CD4-positive, alpha-beta T cell (primary cell): ENCODE measurements at places on chromosomes 16 and 17.

DNA sequence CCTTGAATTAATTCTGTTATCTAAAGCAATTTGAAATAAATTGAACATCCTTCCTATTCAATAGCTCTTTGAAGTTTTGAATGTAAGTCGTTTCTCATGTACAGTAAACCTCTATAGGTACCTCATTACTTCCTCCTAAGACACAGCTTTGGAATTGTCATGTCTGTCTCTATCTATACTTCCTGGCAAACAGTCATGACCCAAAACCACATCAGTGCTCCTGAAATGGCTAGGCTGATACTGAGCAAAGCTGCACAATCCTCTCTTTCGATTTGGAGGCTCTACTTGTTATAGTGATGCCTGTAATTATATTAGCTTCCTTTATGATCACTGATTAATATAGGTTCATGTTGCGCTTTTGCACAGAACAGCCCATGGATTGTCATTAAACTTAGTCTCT, 110.1 kb downstream of the ADAMTS18 start:
- no peak for DNase-seq

DNA sequence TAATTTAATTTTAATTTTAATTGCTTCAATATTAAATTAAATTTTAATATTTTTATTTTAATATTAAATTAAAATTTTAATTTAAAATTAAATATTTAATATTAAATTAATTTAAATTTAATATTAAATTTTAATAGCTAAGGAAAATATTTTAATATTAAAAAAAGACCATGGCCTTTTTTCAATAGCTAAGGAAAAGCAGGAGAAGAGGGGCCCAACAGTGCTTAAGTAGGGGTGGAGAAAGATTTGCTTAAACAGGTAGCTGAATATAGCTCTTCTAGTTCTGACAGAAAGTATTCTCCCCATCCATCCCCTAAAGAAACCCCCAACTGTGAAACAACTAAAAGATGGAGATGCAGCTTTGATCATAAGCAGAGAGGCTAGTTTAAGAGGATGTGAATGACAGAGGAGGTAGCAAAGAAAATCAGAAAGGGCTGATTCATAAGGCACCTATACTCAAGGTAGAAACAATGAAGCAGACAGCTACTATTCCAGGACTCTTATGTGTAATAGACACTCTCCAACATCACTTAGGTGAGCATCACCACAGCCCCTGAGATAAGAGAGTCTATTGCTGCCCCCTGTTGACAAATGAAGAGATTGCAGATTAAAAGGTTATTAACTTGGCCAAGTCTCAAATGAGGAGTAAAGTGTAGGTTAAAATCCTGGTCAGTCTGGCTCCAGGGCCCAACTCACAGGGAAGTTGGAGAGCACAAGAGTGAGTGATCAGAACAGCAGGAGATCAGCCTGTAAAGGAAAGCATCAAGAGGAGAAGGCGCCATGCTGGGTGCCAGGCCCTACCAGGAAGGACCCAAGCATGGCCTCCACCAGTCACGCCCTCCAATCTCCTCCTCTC, 7.8 kb upstream of the RNASEK start:
- no peak for DNase-seq

DNA sequence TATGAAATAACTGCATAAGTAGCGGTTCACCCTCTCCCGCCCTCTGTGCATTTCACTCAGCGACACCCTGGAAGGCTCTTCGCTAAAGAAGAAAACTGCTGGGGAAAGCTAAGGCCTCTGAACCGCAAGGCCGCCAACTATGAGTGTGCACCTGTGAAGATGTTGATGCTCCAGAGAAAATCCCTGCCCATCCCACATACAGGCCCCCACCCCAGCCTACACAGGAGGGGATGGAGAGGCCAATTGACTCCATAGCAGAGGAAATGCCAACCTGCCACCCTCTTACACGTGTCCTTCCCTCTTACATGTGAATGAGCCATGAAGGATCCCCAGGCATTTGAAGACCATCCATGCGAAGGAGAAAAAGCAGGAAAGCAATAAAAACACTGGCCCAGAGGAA, 104.8 kb downstream of the MGAT5B start:
- DNase-seq, result no peak

GRCh38 chr16:85690469-85691064, 1.8 kb upstream of the GINS2 start:
- DNase-seq, result no peak

DNA sequence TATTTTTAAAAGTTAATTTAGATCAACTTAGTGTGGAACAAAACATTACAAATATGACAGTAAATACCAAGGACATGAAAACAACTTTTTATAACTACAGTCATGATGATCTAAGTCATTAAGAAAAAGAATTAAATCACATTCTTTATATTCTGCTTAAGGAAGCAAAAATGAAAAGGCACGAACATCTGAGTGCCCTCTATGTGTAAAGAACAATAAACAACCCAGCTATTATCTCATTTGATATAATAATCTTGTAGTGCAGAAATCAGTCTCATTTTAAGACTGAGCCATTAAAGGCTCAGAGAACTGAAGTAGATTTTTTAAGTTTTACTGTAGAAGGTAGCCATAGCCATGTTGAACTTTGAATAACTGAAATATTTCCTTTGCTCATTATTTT, 13.4 kb downstream of the MYO1D start:
- no peak for DNase-seq

DNA sequence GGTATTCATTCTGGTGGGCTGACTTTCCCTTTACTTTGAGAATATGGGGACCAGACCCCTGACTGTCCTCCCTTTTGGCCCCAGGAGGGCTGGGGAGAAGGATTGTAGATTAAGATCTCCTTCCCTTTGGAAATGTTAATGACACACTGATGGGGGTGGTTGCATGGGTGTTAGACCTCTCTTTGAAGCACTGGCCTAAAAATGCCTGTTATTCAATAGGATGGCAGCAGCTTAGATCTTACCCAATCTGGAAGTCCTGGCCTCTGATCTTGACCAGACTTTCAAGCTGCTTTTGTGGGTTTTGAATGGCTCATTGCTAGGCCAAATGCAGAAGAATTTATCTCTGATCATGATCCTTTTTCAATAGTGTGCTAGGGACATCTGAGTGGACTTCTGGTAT, 25.7 kb downstream of the MAP3K3 start:
- no peak for DNase-seq

DNA sequence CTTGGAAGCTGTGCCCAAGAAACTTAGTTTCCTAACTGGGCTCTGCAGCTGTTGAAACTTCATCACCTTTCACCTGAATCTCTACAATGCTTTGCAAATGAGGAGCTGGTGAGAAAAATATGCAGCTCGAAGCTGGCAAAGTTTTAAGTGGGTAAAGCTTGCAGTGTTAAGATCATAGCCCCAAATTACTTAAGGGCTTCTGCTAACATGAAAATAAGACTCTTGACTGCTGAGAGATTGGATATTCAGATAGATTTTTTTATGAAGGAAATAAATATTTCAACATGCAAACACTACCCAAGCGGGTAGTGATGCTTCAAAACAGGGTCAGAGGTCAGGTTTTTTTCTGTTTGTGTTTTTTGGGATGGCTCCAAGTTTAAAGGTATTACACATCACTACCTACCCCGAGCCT, 278.7 kb downstream of the FTO start:
- DNase-seq, result no peak

- no peak for DNase-seq
Measured at GRCh38 chr17:66152756-66153155, 39.2 kb downstream of the CEP112 start.

GRCh38 chr17:63932721-63933120, 590 bp upstream of the CD79B start:
- DNase-seq, result no peak

DNA sequence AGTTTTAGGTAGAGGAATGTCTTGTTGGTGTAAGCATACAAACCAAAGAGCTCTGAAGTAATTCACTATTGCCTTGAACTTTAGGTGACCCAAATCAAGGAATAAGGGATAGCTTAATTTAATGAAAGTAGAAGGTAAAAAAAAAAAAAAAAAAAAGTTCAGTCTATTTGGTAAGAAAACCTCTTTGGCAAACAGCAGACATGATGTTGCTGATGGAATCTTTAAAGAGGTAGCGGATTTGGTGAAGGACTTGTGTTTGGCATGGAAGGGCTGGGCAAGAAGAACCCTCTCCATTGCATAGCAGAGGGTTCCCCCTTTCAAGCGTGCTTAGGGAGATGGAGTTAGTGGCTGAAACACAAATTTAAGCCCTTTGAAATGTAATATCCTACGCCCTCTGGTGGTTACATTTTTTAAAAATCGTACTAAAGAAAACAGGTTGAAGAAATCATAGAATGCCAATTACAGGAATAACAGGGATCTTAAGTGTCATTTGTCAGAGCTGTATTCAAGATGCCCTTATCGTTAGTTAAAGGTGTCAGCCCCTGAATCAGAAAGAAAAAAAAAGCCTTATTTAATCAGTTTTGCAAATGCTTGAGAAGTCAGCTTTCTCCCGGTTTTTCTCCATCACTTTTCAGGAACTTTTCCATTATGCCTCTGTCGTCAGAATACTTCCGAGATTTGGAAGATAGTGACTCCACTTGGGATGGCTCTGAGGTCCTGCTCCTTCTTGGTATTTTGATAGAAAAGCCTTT, 383.1 kb downstream of the KCNJ2 start:
- DNase-seq, result no peak

DNA sequence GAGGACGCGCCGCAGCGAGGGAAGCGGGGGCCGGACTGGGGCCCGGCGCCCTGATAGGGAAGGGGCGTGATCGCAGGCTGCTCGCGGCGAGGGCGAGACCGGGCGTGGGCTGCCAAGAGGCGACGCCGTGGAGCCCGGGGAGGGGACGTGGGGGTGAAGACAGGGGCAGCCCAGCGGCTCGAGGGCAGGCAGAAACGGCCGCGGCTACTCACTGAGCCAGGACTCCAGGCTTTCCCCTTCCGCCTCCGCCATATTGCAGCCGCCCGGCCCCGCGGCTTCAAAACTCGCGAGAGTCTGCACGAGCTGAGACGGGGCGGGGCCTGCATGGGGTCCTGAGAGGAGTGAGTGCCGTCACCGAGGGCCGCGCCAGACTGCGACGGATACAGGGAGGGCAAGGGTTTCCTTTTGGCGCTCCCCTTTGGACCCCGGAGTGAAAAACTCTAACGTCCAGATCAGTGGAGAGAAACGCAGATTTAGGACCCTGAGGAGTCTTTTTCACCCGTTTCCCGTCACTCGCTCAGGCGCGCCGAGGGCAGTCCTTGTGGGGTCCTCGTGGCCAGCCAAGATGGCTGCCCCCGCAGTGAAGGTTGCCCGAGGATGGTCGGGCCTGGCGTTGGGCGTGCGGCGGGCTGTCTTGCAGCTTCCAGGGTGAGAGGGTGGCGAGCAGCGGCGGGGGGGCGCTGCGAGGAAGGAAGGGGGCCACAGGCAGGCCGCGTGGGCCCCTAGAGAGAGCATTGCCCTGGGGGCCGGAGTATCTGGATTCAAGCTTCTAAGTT, at the start of the genes GGA3 and MRPS7:
Gene GGA3 (minus strand): TSS at position 271 of the 776 bp plus-strand sequence. CDS start 19 bp downstream, at position 252.
Gene MRPS7 (plus strand): TSS at position 544 of the 776 bp plus-strand sequence. CDS start 22 bp downstream, at position 566.
- DNase-seq, result peak; percentile 92

DNA sequence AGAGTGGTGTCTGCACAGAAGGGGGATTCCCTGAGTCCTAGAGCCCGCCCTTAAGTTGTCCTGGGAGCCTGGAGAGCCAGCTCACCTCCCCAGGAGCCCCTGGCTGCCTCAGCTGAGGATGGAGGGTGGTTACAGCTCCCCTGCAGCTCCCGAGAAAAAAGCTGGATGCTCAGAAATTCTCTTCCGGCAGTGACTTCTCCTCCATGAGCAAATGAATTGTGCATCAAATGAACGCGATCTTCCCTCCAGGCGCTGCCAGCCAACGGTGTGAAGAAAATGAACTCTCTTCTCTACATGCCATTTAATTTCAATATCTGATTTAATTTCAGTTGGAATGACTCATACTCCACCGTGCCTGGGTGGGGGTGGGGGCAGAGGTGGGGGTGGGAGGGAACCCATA, 14.3 kb upstream of the C16orf74 start:
- no peak for DNase-seq

GRCh38 chr17:80853076-80853475, 138.6 kb upstream of the CHMP6 start:
- no peak for DNase-seq

DNA sequence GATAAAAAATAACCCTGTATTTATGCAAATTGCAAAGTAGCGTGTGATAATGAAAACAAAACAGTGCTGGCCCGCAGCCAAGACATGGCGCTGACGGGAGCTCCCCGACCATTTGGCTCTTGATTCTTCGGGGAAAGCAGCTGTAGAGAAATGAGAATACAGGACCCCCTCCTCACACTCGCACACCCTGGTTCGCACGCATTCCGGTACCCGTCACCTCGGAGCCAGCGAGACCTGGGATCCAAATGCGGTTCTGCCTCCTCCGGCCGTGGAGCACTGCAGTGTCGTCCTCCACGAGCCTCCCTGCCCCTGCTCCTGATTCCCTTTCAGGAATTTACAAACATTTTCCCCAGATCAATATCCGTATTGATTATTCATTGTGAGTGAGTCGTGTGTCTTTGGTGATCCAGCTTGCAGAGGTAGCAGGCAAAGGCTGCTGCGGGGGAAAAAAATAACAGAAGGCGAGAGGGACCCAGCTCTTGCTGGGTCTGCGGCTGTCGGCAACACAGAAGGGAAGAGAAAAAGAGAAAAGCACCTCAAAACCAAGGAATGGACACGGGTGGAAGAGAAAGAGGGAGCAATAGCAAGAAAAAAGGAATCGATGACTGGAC, 184.1 kb upstream of the ZFHX3 start:
- DNase-seq, result no peak

DNA sequence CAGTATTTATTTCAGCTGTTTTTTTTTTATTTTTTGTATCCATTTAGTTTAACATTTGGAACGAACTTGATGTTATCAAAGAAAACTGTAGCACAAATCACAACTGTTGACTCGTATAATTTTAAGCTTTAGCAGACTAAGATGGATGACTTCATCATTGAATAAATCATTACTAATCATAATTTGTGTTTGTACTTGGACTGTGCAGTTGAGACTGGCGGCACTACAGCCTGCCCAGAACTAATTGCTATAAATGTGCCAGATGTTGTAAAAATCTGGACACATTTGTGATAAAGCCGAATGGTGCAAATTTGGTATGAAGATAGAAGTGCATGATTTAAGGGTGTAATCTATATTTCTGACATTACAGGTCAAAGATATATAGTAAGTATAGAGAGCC, 897.7 kb upstream of the CDH8 start:
- DNase-seq, result no peak

- no peak for DNase-seq
Measured at GRCh38 chr17:66357037-66357436, 54.6 kb downstream of the PRKCA start.

GRCh38 chr17:31216031-31216751, 80.8 kb downstream of the OMG start:
- peak; percentile 51 for DNase-seq
